ENCODE measurements at places on chromosomes 7 and 10.

DNA sequence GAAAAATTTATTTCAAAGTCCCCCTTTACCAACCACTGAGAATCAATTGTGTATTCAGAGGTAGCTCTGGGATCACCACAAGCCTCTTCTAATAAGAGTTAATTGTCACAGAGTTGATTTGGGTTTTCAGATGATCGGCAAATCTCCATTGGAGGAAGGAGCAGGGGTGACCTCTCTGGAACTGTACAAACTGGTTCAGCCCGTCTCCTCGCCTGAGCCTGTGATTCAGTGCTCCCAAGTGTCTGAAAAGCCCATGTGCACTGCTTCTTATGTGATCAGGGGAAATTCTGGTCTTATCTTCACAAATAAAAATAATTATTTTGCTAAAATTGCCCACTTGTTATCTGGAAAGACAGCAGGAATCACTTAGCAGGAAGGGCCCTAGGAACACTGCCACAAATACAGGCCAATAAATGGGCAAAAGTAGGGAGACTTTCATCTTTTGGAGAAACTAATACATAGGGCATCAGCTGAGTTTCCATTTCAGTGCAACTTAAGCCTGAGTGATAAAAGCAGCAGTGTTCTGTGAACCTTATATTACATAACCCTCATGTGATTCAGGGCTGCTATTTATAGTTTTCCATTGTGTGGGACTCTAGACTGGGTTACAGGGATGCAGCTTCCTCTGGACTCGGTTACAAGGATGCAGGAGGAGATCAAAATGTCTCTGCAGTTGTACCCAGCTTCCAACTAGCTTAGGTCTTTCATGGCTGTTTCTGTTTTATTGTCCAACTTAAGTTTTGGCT, 32.3 kb downstream of the CDK1 start:
- DNase-seq: no peak

DNA sequence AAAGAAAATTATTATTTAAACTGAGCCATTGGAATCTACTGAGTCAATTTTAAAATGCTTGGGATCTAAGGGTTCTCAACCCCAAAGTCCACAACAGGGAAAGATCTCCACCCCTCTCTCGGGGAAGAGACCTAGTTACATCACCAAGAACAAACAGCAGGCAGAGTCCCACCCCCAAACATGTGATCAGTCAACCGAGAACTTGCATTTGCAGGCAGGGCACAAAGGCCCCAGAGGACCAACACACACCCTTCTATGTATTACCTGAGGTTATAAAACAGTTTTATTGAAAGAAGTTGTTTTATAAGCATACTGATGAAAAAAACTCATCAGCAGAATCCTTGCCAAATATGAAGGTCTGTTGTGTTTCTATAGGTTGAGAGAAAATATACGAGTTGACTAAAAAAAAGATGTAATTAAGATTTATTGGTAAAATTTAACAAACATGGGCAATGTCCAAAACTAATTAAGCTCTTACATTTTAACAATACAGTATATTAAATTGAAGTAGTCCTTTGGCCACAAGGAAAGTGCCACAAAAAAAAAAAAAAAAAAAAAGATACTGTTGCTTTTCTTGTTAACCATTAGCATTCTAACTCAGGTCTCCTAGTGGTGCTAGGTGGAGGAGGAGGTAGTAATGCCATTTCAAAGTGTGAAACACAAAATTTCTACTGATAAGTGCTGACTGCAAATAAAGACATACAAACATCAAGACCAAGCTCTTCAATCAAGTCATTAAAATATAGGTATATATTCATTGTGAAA, 975 bp upstream of the USP54 start:
- DNase-seq: no peak

- no peak for DNase-seq
These were observed 34.0 kb upstream of the DGKB start for GRCh38 chr7:14936554-14936953.

DNA sequence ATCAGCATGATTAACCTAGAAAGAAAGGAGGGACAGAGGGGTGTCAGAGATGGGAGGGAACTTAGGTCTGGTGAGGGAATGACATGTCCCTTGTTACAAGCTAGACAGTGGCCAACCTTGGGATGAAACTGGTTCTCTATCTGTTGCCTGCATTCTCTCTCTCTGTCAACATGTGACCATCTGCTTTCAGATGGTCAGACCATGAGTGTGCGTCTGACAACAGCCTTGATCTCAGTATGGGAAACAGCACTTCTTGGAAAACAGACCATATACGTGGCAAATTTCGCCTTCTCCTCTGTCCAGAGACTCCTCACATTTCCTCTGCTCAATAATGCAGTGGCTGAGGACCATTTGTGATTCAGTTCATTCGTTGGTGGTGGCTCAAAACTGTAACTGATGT, 845.9 kb downstream of the TYW1 start:
- no peak for DNase-seq

- DNase-seq: no peak
These were observed 9.8 kb upstream of the TOMM7 start for GRCh38 chr7:22832401-22832800.

DNA sequence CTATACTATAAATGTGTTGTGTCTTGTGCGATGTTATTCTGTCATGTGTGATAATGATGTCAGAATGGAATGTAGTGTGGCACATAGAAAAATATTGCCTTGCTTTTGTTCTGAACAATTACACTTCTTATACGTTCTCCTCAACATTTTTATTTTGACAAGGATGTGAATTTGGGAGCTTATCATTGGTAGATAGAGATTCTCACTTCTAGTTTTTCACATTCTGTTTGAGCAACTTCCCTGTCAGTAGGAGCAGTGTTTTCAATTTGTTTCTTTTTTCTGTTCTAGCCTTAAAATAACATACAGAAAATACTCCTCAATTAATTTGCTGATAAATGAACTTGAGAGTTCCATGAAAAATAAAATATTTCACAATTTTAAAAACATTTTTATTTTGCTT, 17.6 kb downstream of the SUN3 start:
- DNase-seq: no peak

- no peak for DNase-seq
These were observed 32.8 kb upstream of the TNRC18 start for GRCh38 chr7:5456409-5456808.

DNA sequence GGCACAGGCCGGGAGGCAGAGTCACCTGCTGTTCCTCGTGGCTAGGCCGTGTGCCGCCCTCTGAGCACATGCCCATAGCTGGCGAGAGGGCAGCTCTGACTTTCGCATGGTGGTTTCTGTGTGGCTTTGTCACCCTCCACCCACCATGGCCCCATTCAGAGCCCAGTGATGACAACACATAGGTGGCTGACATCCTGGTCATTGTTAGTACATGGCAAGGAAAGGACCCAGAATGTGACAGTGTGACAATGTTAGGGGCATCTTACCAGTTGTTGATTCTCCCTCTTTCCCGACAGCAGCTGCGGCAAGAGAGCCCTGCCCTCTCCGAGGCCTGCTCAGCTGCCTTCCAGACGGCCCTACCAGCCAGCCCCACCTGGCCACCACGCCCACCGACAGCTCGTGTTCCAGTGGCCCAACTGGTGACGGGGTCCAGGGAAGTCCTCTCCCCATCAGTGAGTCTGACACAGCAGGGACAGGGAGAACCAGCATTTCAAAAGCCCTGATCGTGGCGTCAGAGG, 52.2 kb downstream of the ZNF467 start:
- DNase-seq: no peak

DNA sequence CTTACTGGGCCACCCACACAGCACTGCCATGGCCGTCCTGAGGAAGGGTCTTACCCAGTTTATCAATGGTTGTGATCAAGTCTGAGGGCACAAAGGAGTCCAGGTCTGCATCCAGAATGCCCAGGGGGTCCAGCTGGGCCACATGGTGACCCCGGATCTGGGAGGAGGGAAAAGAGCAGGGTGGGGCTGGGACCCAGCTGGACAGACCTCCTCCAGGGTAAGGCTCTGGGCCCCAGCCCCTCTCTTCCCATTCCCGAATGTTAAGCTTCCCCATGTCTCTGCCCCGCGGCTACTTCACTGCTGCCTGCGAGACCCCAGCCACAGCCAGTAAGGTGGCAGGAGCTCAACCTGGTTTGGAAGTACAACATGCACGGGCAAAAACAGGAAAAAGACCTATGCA, 9.5 kb downstream of the OGDHL start:
- DNase-seq: no peak

- no peak for DNase-seq
These were observed 9.7 kb upstream of the EDRF1 start for GRCh38 chr10:125709553-125710474.

GRCh38 chr7:7201578-7202374, 19.4 kb downstream of the C1GALT1 start:
- DNase-seq: no peak

GRCh38 chr10:6244510-6244909, 41.8 kb downstream of the PFKFB3 start:
- no peak for DNase-seq

DNA sequence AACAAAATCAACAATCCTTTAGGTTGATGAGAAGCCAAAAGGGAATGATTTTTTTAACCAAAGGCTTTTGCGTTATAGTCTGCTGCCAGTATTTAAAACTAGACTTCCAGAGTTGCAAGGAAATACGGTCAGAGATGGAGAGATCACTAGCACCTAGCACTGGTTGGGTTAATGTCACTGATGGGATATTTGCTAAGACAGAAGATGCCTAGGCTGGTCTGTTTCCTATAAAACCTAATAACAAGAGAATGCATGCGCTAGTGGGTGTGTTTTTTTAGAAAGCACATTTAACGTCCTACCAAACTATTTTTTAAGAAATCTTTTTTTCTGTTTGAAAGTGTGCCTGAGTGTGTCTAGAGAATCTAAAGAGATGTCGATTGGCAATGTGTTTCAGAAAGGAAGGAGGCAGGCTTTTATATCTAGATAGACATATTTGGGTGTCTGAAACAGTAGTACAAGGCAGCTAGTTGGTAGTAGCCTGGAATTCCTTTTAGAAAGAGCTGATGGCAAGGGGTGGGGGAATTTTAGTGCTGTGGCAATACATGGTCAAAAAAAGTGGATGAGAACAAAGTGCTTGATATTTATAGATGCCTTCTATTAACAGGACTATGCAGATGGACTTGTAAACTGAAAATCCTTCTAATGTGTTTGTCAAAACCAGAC, 863 bp downstream of the CALD1 start:
- DNase-seq: no peak

DNA sequence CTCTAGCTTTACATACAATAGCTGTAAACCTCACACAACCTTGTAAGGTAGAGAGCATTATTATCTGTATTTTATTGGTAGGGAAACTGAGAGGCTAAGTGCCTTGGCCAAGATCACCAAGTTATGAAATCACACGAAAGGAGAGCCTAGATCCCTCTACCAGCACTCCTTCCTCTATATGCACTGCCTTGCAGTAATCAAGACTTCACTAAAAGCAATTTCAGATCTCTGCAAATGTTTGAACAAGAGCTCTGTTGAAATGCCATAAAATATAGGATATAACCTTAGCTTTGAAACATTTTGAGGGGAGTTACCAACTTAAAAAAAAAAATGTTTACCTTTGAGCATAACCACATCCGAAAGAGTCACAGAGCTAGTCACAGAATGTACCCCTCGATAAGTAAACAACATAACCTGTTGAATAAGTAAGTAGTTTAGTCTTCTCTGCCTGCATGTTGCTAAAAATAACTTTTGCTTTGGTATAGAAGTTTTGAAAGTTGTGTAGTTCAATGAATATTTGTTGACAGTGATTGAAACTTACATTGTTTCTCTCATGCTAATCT, 709.4 kb downstream of the AUTS2 start:
- DNase-seq: no peak

- DNase-seq: no peak
These were observed 176.1 kb upstream of the KLF14 start for GRCh38 chr7:130909881-130910672.

DNA sequence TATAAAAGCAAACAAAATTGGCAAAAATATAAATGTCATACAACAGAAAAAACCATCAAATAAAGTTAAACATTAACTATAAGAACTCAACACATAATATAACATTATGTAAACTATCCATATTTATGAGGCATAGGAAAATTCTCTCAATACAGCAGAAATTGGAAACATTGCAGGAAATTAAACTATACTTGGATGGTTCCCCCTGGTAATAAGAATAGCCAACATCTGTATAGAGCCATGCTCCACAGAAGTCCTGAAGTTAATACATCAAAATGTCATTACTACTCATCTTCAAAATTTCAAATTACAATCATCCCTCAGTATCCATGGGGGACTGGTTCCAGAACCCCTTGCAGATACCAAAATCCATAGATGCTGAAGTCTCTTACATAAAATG, 350.5 kb downstream of the PARD3 start:
- DNase-seq: no peak

- no peak for DNase-seq
These were observed 254.4 kb downstream of the ANKRD7 start for GRCh38 chr7:118478931-118479330.

DNA sequence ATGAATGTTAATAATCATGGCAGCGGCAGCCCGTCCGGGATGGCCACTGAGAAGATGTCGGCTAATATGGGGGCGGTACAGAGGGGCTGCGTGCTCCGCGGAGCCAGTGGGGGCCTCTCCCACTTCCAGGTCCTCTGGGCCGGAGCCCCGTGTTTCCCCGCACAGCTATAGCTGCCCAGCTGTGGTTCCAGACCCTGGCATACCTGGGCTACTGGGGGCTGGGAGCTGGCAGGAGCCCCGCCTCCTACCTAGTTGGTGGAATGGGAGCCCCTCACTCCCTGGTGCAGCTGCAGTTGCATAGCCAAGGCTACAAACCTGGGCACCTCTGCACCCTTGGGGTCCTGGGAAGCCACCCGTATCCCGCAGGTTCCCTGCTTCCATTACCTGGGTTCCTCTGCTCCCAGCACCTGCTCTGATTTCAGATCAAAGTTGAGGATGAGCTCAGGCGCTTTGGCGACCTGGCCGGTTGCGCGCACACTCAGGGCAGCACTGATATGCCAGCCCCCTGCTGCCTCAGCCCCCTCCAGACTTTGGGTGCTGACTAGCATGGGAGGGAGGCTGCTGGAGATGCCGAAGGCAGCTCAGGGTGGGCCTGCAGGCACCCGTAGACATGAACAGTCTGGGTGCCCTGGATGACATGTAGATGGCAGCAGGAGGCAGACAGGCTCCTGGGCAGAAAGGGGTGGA, 236.5 kb upstream of the SEMA3D start:
- DNase-seq: no peak

- DNase-seq: no peak
These were observed 24.3 kb downstream of the YKT6 start for GRCh38 chr7:44224974-44225565.

- no peak for DNase-seq
These were observed 3.6 kb upstream of the MYOF start for GRCh38 chr10:93485690-93486089.

- peak; percentile 6 for DNase-seq
These were observed 60.0 kb downstream of the PLXNA4 start for GRCh38 chr7:132516042-132516840.

- no peak for DNase-seq
These were observed 68.0 kb upstream of the ZNF438 start for GRCh38 chr10:31099664-31100063.

DNA sequence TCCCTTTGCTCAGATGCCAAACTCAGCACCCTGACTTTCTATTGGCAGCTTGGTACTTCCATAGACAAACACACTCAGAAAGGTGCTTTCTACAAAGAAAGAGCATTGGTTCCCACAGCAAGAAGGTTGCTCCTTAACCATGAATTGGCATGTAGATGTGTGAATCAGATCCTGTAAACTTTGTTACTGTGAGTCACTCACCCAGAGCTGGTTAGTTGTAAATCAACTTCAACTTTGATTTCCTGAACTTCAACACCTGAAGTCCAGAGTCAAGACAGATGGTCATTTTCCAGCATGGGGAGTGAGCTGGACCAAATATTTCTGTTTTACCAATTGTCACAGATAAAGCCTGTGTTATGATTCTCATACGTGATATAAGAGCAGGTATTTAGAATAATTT, 797.2 kb downstream of the TNS3 start:
- DNase-seq: no peak

GRCh38 chr7:138125598-138126111, 49.4 kb downstream of the AKR1D1 start:
- no peak for DNase-seq

All from HFF-Myc (cell line).